Stimulated activated CD4-positive, alpha-beta T cell treated with anti-CD3 and anti-CD28 coated beads, Interleukin-4, amount 100 ng/mL, for 48 hours (primary cell): ENCODE measurements at places on chromosomes 1 and 21.

GRCh38 chr1:201085902-201086735 lies 26.1 kb downstream of the CACNA1S start:
- DNase-seq: peak; percentile 30

GRCh38 chr1:160115545-160116282 lies at the start of gene ATP1A2:
TSS of gene ATP1A2 (plus strand) at chr1:160115759. CDS start at chr1:160115862, 103 bp downstream.
- DNase-seq: no peak

DNA sequence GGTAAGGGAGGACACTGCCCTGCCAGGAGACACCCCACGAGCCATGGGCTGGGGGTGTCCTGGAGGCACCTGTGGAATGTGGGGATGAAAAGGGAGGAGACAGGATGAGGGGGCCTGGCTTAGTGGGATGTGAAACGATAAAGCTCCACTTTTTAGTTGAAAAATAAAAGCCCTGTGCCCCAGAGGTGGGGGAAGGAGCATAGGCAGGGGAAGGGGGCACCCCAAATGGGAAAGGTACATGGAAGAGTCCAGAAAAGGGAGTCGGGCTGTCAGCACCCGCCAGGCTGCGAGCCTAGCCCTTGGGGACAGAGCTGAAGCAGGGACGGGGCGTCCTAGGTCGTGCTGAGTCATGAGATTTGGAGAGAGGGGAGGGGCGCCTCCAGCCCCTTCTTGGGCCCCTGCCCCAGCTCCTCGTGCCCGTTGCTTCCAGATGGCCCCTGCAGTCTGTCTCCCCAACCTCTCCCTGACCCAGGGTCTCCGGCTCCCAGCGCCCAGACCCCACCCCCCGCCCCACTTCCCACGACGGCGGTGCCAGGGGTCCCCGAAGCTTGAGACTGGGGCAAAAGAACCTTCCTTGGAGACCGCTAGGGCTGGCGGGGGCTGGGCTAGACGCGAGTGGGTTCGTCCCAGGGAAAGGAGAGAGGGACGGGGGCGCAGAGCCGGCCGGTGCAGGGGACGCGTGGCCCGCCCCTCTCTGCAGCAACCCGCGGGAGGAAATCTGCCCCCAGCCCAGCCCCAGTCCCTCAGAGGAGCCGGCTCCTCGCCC lies 795 bp downstream of the SYT2 start:
- DNase-seq: no peak

- no peak for DNase-seq
These were observed 80.0 kb downstream of the VCAM1 start for GRCh38 chr1:100799548-100799947.

- peak; percentile 77 for DNase-seq
These were observed 34.4 kb downstream of the COL18A1 start for GRCh38 chr21:45439161-45439872.

- no peak for DNase-seq
These were observed 396.1 kb upstream of the PLXNA2 start for GRCh38 chr1:208640295-208640694.

- no peak for DNase-seq
These were observed 29.0 kb upstream of the PRRX1 start for GRCh38 chr1:170634824-170635410.

DNA sequence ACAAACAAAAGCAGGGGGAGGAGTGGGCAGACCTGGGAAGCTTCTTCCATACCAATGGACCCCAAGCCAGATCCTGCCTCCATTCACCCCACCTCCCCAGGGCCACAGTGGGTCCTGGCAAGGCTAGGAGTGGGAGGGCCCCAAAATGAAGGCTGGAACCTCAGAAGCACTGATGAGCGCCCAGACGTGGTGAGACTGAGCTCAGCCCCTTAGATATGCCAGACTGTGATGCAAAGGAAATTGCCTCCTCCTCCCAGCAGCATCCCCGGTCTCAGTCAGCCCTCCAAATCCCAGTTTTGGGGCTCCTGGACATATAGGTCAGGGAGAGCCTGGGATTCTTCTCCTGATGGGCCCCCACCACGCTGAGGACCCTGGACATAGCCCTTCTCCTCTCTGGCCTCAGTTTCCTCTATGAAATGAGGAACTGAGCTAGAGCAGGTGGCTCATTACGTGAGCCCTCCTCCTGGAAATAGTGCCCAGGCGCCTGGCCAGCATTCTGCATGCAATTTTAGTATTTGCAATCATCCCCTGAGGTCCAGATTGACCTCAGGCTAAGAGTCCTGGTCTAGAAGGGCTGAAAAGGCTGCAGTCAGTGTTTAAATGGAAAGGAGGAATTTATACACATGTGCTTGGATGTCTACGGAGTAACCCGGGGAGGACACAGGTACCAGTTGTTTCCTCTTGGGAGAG lies 33.5 kb downstream of the RHBG start:
- no peak for DNase-seq

GRCh38 chr1:1318131-1318652 lies 6.3 kb downstream of the INTS11 start:
- DNase-seq: no peak

GRCh38 chr1:70288166-70288565 lies 66.4 kb downstream of the ANKRD13C start:
- no peak for DNase-seq

DNA sequence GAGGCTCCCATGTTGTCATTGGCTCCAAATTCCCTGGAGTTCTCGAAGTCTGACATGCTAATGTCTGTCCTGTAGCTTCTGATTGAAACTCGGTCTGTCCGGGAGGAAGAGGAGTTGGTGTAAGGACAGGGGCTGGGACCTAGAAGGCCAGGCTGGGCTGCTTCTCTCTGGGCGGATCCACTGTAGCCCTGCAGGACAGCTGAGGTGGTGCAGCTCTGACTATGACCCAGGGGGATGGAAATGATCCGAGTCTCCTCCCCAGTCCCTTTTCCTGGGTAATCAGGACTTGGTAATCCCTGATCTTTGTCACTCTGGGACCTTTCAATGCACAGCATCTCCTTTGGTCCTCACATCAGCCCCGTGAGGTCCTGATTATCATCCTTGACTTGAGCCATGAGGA lies 10.0 kb upstream of the FCMR start:
- no peak for DNase-seq

- DNase-seq: no peak
These were observed 30.2 kb upstream of the IGSF3 start for GRCh38 chr1:116697548-116698243.

DNA sequence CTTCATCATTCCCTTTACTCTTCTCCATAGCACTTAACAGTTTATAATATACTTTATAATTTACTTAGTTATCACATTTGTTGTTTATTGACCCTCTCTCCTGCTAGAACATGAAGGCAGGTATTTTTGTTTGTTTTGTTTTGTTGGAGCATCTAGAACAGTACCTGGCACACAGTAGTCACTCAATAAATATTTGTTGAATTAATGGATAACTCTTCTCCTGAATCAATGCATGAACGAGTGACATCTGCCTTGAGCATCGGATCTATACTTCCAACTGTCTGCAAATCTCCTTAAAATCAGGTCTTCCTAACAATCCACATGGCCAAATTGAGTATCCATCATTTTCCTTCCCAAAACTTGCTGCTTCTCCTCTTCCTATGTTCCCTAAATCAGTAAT lies 35.9 kb upstream of the MTMR11 start:
- no peak for DNase-seq

GRCh38 chr21:38963006-38963405 lies 157.3 kb downstream of the ETS2 start:
- DNase-seq: no peak

GRCh38 chr1:45348966-45349677 lies 8.9 kb upstream of the MUTYH start:
- no peak for DNase-seq

DNA sequence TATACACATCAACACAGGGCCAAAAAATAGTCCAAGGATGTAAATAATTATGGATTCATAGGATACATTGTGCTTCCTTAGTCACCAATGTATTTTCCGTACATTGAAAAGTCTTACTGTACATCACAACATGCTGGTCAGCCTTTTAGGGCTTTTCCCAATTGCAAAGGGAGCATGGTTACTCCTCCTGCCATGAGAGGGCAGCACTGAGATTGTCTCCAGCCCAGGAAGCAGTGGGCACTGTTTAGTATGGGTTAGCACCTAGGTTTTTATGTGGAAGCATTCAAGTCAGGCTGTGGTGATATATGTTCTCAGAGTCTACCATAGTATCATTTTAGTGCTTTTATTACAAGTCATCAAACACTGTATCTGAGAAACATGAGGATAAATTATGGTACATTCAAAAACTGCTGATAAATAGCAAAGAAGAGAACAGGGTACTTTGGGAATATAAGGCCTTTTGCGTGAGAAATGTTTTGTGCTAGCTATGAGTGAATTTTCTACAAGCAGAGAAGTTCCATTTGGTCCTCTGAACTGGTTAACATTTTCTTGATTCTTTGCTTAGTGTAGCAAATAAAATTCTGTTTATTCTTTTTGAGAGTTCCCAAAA lies 34.0 kb downstream of the ST6GALNAC5 start:
- DNase-seq: peak; percentile 9

GRCh38 chr21:16419188-16419921 lies 689.6 kb downstream of the USP25 start:
- no peak for DNase-seq

GRCh38 chr21:40882192-40882915 lies 35.4 kb upstream of the DSCAM start:
- no peak for DNase-seq

DNA sequence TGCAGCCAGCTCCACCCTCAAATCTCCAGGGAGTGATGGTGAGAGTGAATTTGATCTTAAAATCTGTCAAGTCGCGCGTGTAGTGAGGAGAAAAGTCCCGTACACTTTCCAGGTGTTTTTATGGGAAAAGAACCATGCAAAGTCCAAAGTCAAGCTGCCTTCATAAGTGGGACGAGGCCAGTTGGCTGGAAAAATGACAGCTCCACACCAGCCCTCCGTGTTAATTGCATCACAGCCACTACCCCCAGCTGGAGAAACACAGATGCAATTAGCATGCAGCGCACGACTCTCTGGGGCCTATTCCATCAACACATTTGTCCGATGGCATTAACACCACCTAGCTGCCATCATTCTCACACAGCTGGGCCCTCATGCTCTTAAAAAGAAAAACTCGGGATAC lies 68.4 kb downstream of the KLHDC7A start:
- no peak for DNase-seq

GRCh38 chr1:166036092-166036491 lies 130.7 kb downstream of the FAM78B start:
- DNase-seq: no peak

DNA sequence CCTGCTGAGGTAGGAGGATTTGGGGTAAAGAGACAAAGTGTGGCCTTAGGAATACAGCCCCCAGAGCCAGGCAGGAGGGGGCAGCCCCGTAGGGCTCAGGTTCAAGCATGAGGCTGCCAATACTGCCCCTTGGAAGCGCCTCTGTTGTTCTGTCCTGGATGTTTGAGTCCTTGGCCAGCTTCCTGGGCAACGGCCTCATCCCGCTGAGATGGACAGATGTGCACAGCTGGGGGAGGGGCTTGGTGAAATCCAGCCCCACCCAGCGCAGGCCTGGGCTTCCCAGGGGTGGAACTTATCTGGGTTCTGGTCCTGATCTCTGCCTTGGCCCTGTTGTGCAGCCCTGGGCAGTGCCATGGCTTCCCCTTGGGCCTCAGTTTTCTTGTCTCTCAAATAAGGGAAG lies 34.8 kb upstream of the MAN1C1 start:
- DNase-seq: no peak

- no peak for DNase-seq
These were observed 86.2 kb downstream of the UBR4 start for GRCh38 chr1:19123837-19124236.

- no peak for DNase-seq
These were observed 736.3 kb downstream of the LTN1 start for GRCh38 chr21:28256420-28256831.

DNA sequence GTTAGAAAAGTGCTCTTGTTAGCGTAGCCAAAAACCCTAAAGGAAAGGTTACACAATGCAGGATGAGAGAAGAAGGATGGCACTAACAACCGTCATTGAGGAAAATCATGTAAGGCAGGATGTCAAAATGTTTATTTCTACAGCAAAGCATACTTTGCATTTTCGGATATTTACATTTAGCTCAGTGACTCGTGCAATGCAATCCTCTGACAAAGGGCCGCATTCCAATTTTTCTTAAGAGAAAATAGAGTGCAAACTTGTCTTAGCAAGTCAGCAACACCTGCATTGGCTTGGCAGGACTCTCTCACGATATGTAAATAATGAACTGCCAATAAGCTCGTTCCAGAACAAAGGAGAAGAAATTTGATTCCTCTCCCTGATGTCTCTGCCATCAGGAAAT lies 33.3 kb downstream of the TIAM1 start:
- no peak for DNase-seq
